Progenitor cell of endocrine pancreas (in vitro differentiated cells): ENCODE measurements at places on chromosomes 2 and 18. TPM values are rescaled to one million over a fixed set of nuclear protein-coding genes. Genes with fewer than 3 reads are reported as not detected.

MC5R gene
- total RNA-seq: not detected in 2 replicates

SIX2 gene
- total RNA-seq: 4.0 and 7.0 TPM in 2 replicates

GRCh38 chr2:241282555-241282954 is 32.9 kb downstream of the HDLBP start:
- DNase-seq: no peak

INHA gene
- 1.5 and 1.7 TPM in 2 replicates for total RNA-seq

- no peak for DNase-seq
Observed at GRCh38 chr2:78011251-78011650, 489.1 kb upstream of the LRRTM4 start.

GRCh38 chr18:74683573-74683972 is 85.9 kb downstream of the ZNF407 start:
- DNase-seq: no peak

DNA sequence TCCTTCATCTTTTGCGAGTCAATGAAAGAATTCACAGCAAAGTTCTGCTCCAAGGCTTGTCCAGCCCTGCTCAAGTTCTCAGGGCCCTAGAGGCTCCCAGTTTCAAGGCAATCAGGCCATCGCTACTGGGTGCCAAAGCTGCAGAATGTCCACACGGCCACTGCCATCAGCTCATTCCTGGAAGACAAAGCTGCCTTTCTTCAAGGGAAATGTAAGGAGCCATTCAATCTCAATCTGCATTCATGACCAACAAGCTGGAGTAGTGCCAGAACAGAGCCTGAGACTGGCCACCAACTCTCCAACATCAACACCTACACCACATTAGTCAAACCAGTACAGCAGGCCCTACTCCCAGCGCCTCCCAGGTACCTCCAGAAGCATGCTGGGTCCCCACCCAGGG is 202.2 kb downstream of the TCF4 start:
- no peak for DNase-seq

DNA sequence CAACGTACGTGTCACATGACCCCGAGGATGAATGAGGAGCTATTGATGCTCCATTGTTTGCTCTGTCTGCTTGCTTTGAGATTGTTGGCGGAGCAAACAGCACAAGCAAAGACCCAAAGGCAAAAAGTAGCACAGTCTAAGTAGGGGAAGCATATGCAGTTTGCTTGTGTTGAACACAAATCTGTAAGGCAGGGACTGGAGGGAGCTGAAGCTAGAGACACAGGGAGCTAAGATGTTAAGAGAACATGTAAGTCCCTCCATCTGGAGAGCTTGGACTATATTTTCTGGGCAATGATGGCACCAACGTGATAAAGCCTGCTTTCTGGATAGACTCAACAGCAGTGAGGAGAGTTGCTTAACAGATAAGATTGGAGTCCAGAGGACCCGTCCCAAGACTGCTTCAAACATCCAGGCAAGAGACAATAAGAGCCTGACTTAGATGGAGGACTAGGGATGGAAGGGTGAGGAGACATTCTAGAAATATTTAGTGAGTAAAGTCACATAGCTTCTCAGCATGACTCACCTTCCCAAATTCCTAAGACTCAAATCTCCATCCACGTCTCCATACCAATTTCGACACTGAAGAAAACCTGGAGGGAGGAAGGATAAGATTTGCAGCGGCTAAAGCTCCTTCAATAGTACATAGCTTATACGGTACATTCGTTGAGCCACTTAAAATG is 88.1 kb upstream of the KLF7 start:
- DNase-seq: no peak

DNA sequence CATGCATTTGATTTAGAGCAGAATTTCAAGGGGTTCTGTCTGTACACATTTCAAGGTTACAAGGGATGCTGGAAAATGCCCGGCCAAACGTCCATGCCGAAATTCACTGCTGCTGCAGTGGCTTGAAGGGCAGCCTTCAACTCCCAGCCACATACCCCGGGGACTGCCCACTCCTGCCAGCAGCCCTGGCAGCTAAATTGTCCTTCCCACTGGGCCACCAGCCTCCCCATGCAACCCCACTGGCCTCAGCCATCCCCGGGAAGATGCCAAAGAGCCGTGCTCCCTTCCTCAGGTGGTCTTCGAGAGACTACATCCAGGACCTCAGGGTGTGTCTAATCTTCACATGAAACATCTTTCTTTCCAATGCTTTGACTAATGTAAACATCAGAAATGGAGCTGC is 478.7 kb upstream of the MYT1L start:
- DNase-seq: no peak

- DNase-seq: no peak
Observed at GRCh38 chr18:69230204-69230603, 170.5 kb upstream of the DOK6 start.

GRCh38 chr18:29309366-29309765 is 1132.4 kb upstream of the CDH2 start:
- DNase-seq: no peak

GRCh38 chr2:64249426-64249825 is 105.2 kb upstream of the PELI1 start:
- no peak for DNase-seq

GLB1L gene
- total RNA-seq: 11.8 and 13.5 TPM in 2 replicates

DNA sequence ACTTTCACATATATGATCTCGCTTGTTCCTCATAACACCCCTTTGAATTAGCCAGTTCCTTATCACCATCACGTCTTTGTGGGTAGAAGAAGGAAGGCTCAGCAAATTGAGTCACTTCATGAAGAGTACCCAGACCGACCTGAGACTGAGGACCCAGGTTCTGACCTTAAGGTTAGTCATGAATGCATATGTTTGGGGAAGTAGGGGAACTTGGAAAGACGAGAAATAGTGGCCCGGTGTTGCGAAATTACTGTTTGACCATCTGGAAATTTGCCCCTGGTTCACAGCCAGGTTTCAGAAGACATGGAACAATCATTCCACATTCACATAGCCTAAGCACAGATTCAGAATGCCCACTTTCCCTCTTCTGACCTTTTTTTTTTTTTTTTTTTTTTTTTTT is 59.8 kb downstream of the MEIS1 start:
- no peak for DNase-seq

DUSP19 gene
- total RNA-seq: 1.9 and 2.2 TPM in 2 replicates

SPC25 gene
- 14.5 and 15.8 TPM in 2 replicates for total RNA-seq

DNA sequence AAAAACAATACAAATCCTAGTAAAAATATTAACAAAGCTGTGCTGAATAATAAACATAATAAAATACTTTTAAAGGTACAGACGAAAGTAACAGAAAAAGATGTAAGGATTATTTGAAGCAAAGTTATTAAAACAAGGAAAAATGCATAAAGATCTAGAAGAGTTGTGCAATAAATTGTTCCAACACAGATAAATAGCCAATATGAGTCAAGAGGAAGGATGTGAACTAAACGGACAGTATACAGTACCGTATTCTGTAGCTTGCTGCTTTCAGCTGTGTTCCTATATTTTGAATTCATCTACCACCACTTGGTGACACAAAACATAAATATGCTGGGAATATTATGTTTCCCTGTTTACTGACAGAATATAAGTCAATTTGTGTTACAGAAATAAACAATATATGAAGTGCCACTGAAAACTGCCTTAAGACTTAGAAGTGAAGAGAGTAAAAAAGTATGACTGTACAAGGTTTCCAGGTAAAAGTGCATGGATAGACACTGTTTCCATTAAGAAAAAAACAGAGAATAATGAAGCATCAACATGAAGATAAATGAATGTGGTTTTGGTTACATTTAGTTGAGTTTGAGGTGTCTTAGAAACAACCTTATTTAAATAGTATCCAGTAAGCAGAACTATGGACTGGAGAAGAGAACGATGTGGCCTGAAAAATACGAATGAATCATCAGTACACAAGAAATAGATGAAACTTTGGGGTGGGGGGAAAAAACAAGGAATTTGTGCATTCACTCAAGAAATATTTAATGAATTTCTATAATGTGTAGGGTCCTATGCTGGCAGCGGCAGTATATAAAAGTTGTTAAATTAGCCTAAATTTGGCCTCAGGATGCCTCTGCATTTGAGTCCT is 13.1 kb downstream of the PPP3R1 start:
- no peak for DNase-seq

DNA sequence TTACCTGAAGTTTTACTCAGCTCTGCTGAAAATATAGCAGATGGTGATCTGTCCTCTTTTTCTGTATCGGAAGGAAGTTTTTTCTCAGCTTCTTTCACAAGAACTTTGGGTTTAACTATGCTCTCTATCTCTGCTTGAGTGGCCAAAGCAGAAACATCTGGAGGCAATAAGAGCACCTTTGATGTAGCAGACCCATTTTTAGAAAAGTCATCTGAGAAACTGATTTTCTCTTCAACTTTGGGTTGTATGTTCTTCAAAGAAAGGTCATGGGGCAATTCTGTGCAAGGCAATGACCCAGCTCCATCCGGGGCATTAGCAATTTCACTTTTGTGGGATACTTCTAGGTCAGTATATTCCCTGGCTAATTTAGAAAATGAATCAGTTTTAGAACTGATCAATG is 25.2 kb downstream of the RTN4 start:
- no peak for DNase-seq

MEP1B gene
- total RNA-seq: not detected in 2 replicates

GRCh38 chr2:203732092-203732952 is 25.9 kb downstream of the CD28 start:
- no peak for DNase-seq

GRCh38 chr2:174028935-174029334 is 63.8 kb upstream of the SP3 start:
- DNase-seq: no peak

ZNG1B gene
- total RNA-seq: 53.5 and 57.8 TPM in 2 replicates

DNA sequence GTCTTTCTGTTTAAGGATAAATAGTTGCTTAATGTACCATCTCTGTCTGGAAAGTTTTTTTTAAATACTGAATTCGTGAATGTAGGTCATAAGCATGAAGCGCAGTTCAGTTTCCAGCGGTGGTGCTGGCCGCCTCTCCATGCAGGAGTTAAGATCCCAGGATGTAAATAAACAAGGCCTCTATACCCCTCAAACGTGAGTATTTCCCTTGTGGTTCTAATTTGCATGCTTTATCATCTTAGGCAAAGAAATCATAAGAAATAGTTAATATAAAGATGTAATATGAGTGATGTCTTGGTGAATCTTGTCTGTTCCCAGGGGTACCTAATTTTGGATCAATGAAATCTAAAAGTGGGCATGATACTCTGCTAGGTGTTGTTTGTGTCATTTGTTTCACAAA is 1.5 kb downstream of the NDC80 start:
- no peak for DNase-seq

- DNase-seq: no peak
Observed at GRCh38 chr2:160583146-160583535, 89.5 kb upstream of the RBMS1 start.

- DNase-seq: no peak
Observed at GRCh38 chr2:53381271-53381670, 386.3 kb upstream of the CHAC2 start.

- DNase-seq: no peak
Observed at GRCh38 chr2:14781142-14781541, 148.6 kb downstream of the LRATD1 start.

CRYGD gene
- total RNA-seq: not detected in 2 replicates

DNA sequence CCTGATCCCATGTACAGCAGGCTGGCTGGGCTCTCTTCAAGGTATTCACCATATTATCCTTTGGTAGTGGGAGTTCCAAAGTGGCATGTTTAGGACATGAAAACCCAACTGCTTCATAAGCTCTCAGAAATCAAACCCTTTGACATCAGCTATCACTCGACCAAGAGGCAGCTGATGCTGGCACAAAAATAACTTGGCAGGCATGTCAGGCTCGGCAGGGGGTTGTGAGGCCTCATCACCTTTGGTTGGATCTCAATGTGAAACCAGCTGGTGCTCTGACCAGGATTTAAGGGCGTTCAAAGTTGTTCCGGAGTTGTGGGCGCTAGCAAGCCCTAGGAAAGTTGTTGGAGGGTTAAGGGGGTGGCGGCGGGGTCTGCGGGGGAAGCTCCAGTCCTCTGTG is 171.9 kb downstream of the FHOD3 start:
- no peak for DNase-seq

NUP35 gene
- 18.1 and 20.9 TPM in 2 replicates for total RNA-seq

GRCh38 chr2:127843677-127844076 is 14.3 kb downstream of the POLR2D start:
- no peak for DNase-seq

SUPT7L gene
- total RNA-seq: 47.6 and 48.1 TPM in 2 replicates

- no peak for DNase-seq
Observed at GRCh38 chr2:109613081-109613921, 465 bp downstream of the SEPTIN10 start.

ATP9B gene
- 45.3 and 49.9 TPM in 2 replicates for total RNA-seq

GRCh38 chr2:46720592-46721185 is 194.9 kb downstream of the MCFD2 start:
- DNase-seq: no peak

DNA sequence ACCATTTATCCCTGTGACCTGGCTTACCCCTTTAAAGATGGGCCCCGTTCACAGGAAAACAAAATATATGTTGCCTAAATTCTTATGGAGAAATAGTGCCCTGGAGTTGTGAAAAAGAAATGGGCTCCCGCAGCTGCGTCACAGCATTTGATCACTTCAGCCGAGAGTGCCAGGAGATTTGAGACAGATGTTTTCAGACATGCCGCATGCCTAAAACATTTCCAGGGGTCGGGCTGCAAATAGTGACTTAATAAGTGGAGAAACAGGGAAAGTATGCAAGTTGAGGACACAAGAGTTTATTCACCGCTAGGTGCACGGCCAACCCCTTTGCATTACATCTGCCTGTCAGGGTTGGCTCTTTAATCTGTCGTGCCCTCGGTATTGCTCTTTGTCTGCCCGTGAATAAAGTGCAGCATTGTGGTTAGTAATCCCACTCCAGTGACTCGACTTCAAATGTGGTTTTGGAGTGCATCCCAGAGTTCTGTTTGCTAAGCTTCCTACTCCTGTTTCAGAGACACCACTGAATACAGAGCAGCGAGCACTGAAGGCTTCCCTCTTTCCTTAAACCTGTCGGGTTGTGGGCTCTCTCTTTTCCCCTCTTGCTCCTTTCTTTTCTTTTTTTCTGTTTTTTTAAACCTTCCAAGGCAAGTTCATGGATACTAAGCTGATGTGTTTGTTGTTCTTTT is 187.5 kb downstream of the LTBP1 start:
- DNase-seq: no peak

CDH20 gene
- 0.33 and 0.65 TPM in 2 replicates for total RNA-seq

DNA sequence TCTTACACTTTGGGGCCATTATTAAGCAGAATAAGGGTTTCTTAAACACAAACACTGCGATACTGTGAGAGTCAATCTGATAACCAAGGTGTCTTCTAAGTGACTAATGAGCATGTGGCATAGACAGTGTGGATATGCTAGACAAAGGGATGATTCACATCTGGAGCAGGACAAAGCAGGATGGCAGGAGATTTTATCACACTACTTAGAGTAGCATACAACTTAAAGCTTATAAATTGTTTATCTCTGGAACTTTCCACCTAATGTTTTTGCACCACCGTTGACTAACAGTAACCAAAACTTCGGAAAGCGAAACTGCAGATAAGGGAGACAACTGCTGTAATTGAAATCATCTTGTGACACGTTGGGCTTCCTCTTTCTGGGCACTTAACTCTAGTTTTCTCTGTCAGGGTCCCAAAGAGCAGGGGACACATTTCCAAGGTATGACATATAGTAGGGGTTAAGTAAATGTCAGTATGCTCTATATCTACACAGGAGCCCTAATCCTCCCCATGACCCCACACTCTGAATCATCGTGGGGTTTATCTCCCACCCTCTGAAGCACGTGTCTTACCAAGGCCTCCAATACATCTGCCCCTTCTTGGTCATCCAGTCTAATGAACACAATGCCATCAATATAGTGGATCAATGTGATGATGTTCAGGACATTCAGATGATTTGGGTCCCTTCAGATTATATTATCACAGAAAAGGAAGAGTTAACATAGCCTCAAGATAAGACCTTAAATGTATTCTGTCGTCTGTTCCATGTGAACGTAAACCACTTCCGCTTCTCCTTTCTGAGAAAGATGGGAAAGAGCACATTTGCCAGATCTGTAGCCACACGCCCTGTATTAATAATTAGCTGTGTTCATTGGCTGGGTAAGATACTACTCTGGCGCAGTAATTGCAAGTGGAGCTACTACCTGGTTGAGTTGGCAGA is 78.7 kb downstream of the FTCDNL1 start:
- DNase-seq: no peak
